ENCODE measurements at places on chromosomes 11 and 22.

- DNase-seq, result no peak
Measured at GRCh38 chr22:40094485-40094884, 83.2 kb upstream of the TNRC6B start.

- no peak for DNase-seq
Measured at GRCh38 chr11:30314625-30315024, 8.3 kb upstream of the ARL14EP start.

- DNase-seq, result no peak
Measured at GRCh38 chr11:75743711-75744563, 24.6 kb upstream of the DGAT2 start.

GRCh38 chr22:23606204-23607131 lies 25.7 kb downstream of the DRICH1 start:
- DNase-seq, result no peak

GRCh38 chr11:132840191-132840590 lies 692.1 kb downstream of the OPCML start:
- no peak for DNase-seq
